ENCODE measurements at places on chromosomes 4 and X.

DNA sequence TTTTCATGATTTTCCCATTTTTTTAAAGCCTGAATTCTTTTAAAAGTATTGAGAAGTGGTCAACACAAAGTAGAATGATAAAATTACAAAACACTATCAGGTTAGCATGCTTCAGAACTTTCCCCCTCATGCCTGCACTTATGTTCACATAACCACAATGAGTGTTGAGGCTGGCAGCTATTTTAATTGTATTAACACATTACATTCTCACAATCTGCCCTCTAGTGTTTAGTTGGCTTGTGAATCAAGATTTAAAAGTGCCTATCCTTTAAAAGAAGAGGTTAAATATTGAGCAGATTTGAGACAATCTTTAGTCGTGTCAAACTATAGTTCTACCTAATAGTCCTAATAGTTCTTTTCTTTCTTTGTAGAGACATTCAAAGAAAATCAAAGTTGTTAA lies 93.6 kb upstream of the NAP1L5 start:
- no peak for DNase-seq

DNA sequence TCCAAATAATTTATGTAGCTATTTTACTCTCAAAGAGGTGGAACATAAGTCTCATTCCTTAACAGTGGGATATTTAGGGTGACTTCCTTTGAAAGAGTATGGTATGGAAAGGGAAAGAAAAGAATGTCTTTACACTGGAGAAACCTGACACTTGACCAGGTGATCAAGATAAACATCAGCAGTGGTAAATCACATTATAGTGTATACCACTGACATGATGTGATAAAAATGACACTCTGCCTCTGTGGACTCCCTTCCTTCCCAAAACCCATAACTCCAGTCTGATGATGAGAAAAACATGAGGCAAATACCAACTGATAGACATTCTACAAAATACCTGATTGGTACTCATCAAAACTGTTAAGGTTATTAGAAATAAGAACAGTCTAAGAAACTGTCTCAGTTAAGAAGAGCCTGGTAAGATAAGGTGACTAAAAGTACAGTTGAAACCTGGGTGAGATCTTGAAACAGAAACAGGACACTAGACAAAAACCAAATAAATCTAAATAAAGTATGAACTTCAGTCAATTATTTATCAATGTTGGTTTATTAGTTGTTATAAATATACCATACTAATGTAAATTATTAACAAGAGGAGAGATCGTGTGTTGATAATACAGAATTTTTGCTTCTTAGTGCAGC lies 144.2 kb upstream of the PCDH18 start:
- DNase-seq, result no peak

- no peak for DNase-seq
Observed at GRCh38 chr4:118361192-118361591, 8.4 kb upstream of the PRSS12 start.

DNA sequence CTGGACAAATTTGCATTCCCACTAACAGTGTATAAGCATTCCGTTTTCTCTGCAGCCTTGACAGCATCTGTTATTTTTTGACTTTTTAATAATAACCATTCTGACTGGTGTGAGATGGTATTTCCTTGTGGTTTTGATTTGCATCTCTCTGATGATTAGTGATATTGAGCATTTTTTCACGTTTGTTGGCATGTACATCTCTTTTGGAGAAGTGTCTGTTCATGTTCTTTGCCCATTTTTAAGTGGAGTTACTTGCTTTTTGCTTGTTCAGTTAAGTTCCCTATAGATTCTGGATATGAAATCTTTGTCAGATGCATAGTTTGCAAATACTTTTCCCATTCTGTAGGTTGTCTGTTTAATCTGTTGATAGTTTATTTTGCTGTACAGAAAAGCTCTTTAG lies 68.8 kb downstream of the ADAMTS3 start:
- no peak for DNase-seq

DNA sequence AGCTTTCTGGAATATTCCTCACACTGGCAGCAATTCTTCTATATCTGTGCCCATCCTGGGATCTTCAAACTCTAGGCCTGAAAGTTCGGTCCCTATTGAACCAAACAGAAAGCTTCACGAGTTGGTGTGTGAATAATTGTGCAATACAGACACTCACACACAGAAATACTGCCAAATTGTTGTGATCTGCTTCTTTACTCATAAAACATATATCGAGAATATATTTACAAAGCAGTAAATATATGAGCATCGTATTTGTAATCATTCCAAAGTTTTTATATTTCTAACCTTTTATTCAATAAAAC lies 56.6 kb upstream of the BEX4 start:
- no peak for DNase-seq

- peak; percentile 20 for DNase-seq
Observed at GRCh38 chr4:26372525-26373172, 51.8 kb downstream of the RBPJ start.

- no peak for DNase-seq
Observed at GRCh38 chr4:186702940-186703339, 20.7 kb downstream of the FAT1 start.

- no peak for DNase-seq
Observed at GRCh38 chrX:147739196-147739595, 172.5 kb upstream of the FMR1 start.

- DNase-seq, result no peak
Observed at GRCh38 chrX:39452401-39452800, 645.4 kb downstream of the BCOR start.

DNA sequence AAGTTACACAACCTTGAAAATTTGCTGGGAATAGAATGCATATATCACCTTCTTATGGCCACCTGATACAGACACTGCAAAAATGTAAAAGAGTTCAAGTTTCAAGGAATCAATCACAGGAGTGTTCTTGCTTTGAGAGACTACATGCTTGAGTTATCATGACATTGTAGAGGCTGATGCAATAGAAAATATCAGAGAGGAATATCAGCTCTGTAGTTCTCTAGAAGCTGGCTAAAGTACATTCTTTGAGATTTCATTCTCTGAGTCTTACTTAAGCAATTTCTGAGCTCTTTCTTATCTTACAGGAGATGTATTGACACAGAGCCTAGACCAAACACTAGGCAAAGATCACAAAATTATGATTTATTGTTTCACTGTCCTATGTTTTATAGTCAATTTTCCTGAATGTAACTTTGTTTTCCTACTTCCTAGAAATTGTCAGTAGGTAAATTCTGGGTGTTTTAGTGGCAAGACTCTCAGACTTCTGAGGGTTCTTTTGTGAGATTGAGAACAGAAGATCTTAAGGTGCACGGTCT lies 152.1 kb upstream of the HPGD start:
- DNase-seq, result no peak

DNA sequence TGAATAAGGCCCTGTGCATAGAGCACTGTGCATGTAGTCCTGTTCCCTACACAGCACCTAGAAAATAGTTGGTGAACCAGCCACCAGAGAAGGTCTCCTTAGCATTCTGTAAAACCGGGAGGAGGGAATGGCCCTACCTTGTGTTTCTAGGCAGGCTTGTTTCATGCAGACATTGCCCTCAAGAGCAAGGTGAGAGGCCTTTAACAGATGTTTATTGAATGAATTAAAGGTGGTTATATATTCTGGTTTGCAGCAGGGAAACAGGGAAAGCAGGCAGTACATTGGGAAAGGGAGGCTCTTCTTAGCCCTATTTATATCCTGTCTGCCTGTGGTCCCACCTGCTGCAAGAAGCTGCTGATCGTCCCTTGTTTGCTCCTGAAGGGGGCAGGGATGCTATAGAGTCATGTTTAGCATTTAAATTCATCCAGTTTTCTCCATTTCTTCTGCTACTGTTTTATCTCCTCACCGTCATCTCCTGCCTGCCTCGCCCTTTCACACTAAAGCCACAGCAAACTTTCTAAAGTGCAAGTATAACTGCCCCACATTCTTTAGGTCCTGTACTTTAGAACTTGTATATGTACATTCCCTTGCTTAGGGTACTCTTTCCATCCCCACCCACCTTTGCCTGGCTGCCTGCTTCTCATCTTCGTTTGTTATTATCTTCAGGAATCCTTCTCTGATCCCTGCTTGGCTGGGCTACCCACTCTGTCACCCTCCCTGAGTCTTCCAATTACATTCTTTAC lies 60.3 kb downstream of the EGF start:
- DNase-seq, result no peak

- DNase-seq, result no peak
Observed at GRCh38 chr4:154024097-154024694, 235.3 kb upstream of the SFRP2 start.

DNA sequence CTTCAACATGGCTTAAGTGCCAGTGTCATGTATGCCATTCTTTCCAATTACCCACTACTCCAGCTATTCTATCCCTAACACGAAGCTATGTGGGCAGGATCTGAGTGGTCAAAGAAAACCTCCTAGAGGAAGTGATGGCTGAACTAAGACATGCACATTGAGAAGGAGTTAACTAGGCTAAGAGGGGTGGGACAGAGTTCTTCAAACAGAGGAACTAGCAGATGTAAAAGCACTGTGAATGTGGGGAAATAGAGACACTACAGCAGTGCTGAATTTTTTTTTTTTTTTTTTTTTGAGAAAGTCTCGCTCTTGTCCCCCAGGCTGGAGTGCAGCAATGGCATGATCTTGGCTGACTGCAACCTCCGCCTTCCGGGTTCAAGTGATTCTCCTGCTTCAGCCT lies 6.2 kb downstream of the JCHAIN start:
- DNase-seq, result no peak

DNA sequence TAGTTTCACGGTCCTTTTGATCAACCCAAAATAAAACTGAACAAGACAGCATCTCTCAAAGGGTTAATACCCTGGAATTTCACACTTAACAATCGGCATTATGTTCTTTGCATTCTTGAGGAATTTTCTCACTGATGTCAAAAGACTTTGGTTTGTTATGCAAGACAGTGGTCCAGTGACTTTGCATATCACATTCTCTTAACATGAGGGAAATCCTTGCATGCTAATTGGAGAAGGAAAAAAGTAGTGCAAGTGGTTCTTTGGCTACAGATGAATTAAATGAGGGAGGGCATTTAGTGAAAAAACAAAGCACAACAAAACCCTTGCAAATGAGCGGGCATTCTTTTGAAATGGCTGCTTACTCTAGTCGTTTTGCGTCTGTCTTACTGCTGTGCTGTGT lies 105.1 kb upstream of the LIMCH1 start:
- DNase-seq, result no peak

- no peak for DNase-seq
Observed at GRCh38 chr4:40486534-40486933, 143.1 kb downstream of the RBM47 start.
